ENCODE measurements at places on chromosomes 13 and 19.
A peak's percentile ranks its signal among the peaks of the same experiment; 100 is the strongest.

GRCh38 chr19:10027158-10027997 is 14.1 kb downstream of the RDH8 start:
- DNase-seq = peak; percentile 89

DNA sequence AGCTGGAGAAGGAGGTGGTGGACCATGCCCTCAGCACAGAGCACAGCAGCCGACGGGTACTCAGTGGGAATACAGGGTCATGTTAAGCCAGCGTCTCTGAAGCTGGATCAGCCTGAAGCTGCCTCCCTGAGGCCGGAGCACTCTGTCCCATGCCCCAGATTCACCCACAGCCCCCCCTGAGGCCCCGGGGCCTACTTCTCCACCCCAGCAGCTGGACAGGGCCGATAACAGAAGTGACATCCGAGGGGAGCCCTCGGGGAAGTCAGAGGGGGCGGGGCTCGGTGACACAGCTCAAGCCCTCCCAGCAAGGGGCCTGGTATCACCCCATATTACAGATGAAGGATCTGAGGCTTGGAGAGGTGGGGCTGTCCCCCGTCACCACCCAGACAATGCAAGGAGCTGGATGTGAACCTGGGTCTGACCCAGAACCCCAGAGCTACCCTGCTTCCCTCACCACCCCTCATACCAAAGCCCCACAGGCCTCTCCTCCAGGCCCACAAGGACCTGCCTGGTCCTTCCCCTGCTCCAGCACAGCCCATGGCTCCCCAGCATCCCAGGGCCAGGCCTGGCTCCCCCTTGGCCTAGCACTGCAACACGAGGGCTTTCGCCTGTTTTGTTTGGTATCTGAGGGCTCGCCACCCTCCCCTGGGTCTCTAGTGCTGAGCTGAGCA is 5.7 kb downstream of the R3HDM4 start:
- DNase-seq = no peak

DNA sequence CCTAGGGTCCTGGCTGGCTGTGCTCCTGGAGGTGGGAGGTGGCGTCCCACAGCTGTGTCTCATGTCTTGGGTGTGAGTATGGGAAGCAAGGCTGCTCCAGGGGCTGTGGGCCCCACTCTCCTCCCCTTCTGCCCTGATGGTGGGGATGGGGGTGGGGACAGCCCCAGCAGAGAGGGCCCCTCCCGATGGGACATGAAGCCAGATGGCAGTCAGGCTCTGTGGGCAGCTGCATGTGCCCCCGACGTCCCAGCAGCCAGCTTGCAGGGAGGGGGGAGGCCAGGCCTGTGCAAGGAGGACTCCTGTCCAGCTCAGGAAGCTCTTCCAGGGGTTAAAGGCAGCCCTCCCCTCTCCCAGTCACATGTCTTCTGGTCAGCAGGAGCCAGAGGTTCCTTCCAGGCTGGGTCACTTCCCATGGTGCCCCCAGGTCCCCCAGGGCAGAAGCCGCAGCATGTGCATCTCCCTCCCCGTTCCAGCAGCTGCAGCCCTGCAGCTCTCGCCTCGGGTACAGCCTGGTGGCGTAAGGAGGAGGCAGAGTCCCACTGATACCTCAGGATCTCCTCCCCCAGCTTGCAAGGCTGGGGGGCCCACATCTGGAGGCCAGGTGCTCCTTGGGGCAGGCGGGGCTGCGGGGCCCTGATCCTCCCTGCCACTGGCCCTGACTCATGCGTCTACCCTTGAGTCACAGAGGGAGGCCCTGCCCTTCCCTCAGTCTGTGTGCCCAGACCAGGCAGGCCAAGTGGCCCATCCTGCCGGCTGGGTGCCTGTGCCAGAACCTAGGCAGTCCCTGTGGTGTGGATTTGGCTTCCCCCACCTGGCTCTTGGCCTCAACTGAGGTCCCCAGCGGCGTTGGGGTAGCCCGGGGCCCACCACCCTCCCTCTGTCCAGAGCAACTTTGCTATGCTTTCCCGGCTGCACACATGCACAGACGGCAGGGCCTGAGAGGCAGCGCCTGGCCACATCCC is 13.0 kb downstream of the YIPF2 start:
- DNase-seq = peak; percentile 93

DNA sequence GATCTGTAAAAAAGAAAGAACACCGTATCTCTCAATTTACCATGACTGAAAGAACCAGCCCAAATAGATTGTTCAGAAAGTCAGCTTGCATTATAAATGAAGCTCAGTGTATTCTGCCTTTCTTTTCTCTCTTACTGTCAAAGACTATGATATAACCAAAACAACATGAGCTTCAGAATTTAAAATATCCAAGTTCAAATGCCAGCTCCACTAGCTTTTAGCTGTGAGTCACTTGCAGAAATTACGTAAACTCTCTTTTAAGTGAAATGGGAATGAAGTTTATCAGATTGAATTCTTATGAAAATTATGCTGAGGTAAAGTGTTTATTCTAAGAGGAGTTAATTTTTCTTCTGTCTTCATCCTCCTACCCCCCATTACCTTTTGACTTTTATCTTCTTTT is 20.0 kb upstream of the POSTN start:
- DNase-seq = no peak

DNA sequence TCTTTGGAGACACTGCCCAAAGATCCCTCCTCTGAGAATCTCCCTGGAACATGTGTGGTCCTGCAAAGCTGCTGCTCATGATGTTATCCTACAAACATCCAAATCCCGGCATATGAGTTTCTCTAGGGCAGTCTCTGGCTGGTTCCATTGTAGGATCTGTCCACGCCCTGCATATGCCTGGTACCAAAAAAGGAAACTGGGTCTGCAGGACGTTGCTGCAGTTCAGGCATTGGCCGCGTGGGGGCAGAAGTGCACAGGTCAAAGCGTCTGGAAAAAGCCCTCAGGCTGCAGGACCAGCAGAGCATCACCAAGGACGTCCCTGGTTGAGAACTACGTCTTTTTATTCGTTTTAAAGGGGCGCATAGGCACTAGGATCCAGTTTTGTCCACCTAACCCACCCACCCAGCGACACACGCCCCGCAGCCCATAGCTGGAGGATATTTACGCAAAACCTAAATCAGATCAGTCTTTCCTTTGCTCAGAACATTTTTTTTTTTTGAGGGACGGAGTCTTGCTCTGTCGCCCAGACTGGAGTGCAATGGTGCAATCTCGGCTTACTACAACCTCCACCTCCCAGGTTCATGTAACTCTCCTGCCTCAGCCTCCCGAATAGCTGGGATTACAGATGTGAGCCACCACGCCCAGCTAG is 12.9 kb upstream of the ZNF564 start:
- peak; percentile 79 for DNase-seq

- no peak for DNase-seq
Measured at GRCh38 chr19:38942471-38943181, 11.9 kb downstream of the MRPS12 start.

GRCh38 chr13:48977973-48978372 is 2.3 kb downstream of the FNDC3A start:
- no peak for DNase-seq

DNA sequence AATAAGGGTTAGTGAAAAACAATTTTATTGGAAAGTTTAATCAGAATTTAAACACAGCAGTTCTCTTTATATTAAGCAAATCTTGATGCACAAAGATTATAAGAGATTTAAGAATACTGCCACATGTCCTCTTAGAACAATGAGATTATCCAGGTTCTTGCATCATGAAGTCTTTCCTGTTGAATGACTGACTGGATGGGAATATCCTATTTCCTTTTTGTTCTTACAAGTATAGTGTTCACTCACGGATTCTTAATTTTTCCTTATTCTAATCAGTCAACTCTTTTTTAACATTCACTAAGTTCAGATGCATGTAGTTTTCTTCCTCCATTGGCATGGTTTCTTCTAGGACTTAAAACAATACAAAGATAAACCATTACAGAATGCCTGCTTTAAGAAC is 10.1 kb downstream of the URI1 start:
- DNase-seq = no peak

- peak; percentile 63 for DNase-seq
Measured at GRCh38 chr13:64074971-64075474, 2659.4 kb upstream of the PCDH20 start.

GRCh38 chr13:20373861-20374260 is 141.7 kb upstream of the GJB6 start:
- no peak for DNase-seq

Data from HT1080 (cell line).